ENCODE measurements at places on chromosomes 2 and 18.
A peak's percentile ranks its signal among the peaks of the same experiment; 100 is the strongest.

DNA sequence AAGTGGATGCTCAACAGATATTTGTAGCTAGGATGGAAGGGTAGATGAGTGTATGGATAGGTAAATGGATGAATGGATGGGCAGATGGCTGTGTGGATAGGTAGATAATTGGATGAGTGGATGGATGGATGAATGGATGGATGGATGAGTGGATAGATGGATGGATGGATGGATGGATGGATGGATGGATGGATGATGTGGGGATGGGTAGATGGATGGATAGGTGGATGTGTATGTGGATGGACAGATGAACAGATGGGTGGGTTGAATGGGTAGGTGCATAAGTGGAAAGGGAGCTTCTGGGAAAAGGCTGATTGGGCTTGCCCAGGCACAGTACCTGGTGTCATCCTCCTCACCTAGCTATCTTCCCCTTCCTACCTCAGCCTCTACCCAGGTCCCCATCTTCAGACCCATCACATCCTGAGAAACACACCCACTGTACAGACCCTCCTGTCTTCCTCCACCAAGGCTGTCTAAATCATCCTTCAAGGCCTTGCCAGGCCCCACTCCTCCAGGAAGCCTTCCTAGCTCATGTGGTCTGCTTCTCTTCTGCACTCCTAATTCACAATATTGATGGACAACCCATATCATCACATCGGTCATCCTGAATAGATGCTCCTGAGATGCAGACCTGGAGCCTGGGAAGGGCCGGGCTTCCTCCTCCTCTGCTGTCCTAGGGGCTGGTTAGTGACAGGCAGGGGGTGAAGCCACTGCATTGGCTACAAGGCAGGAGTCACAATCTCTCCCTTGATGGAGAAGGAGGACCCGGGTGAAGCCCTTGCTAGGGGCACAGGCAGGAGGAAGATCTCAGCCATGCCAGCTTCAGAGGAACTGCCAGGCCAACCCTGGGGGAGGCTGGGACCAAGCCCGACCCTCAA is 49.4 kb downstream of the SMAD7 start:
- peak; percentile 46 for DNase-seq

- no peak for DNase-seq
Measured at GRCh38 chr2:238731961-238732360, 115.9 kb upstream of the TWIST2 start.

DNA sequence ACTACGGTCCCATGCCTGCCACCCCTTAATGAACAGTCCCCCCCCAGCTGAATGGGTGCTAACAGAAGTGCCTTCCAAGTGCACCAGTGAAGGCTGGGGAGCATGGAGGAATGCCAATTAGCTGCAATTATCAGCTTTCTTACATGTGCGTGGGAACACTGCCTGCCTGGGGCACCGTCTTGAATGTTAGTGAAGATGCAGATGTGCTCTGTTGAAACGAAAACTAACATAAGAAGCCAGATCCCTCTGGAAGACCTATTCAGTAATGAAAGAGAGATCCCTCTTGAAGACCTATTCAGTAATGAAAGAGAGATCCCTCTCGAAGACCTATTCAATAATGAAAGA is 154.5 kb downstream of the CLIP4 start:
- no peak for DNase-seq

DNA sequence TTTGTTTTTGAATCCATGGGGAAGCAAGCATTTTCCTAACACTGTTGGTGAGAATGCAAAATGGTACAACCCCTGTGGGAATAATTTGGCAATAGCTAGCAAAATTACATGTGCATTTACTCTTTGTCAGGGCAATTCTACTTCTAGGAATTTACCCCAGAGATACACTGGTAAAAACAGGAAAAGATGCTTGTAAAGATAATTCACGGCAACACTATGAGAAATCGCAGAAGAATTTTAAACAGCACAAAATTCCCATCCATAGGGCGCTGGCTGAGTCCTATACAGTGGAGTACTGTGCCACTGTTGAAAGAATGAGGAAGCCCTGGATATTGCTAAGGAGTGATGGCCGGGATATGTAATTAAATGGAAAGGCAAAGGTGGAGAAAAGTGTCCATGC is 75.8 kb downstream of the DGKD start:
- no peak for DNase-seq

- DNase-seq, result no peak
Measured at GRCh38 chr2:20797096-20797495, 25.8 kb downstream of the LDAH start.

- DNase-seq, result no peak
Measured at GRCh38 chr2:73614997-73615396, 27.2 kb downstream of the NAT8 start.

- DNase-seq, result no peak
Measured at GRCh38 chr18:46072376-46072867, 362 bp upstream of the PSTPIP2 start.

GRCh38 chr18:12278741-12279682 is 24.9 kb downstream of the CIDEA start:
- peak; percentile 58 for DNase-seq

GRCh38 chr18:31562726-31563125 is 29.0 kb upstream of the TTR start:
- no peak for DNase-seq

DNA sequence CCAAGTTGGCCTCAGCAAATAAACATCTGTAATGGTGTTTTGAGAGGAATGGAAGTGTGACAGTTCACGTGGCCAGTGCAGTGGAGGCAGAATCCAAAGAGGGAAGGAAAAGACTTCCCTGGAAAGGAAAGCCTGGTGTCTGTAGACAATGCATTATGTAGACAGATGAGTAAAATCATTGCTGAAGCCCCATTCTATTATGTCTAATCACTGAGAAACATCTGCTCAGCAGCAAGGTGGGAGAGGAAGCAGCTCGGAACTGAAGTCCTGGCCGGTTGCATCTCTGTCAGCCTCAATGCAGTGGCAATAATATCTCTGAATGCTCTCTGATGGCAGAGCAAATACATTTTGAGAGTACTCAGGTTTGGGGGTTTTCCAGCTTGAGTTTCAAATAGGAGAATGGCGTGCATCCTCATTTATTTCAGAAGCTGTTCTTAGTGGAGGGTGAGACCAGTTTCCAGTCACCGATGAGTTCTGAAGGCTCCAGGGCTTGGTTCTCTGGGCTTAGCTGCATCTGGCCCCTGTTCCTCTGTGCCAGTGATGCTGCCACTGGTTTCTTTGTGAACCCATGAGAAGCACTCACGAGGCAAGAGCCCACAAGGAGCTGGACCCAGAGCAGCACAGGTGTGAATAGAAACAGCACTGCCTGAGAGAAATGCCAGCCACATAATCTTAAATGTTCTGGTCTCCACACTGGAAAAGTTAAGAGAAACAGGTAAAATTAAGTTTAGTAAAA is 63.3 kb downstream of the RPIA start:
- no peak for DNase-seq

GRCh38 chr2:174280596-174280995 is 32.3 kb upstream of the OLA1 start:
- DNase-seq, result no peak

- DNase-seq, result no peak
Measured at GRCh38 chr2:42138163-42139015, 30.8 kb upstream of the EML4 start.

DNA sequence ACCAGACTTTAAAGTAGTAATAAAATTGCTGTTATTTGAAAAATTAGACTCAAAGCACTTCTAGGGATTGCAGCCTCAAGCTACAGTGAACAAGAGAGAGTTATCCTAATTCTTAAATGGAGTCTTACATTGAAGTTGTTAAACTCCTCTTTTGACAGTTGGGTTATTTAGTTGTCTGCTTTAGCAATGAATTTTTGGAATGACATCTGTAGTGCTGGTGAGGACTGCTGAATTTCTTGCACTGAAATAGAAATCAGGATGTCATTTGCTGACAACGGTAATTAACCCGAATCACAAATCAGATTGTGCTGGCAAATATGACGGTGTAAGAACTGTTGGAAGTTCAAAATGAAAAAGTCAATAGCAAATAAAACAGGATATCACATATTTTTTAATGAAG is 78.0 kb upstream of the LYPD6B start:
- no peak for DNase-seq

DNA sequence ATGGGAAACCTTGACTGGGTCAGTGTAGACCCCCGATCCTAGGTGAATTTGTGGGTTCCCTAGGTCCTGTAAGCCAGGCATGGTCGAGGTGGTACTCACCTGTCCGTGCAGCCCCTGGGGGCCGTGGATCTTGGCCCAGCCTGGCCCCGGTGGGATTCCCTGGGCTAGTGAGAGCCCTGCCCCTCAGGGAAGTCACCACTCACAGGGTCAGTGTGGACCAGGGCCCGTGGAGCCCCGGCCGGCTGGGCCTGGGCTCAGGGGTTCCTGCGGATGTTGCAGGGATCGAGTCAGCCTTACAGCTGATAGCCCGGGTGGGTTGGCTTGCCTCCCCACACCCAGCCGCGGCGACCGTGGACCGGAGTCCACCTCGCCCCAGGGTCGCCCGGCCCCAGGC is 528 bp downstream of the ATG9A start:
- DNase-seq, result no peak

DNA sequence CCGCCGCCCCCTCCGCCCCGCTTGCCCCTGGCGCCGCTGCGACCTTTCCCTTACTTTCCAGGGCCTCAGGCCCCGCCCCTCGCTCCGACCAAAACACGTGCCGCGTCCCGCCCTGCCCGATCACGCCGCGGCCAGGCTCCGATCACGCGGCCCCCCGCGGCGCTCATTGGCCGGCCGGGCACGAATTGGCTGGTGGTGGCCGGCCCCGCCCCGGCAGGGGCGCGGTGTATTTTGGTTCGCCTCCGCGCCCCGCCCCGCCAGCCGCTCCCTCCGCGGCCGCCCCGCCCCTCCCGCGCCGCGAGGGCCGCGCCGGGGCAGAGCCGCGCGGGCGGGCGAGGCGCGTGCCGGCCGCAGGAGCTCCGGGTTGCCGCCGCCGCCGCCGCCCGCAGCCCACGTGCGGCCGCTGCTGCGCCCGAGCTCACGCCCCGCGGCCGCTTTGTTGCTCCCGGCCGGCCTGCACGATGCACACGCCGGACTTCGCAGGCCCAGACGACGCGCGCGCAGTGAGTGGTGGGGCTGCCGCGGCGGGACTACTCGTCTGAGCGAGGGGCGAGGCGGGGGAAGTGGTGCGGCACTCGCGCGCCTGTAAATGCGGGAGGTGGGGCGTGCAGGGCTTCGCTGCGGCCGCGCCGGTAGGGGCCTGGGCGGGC is at the start of gene KLF11:
Gene KLF11 (plus strand): TSS at position 295 of the 650 bp plus-strand sequence. CDS start 167 bp downstream, at position 462.
- no peak for DNase-seq

DNA sequence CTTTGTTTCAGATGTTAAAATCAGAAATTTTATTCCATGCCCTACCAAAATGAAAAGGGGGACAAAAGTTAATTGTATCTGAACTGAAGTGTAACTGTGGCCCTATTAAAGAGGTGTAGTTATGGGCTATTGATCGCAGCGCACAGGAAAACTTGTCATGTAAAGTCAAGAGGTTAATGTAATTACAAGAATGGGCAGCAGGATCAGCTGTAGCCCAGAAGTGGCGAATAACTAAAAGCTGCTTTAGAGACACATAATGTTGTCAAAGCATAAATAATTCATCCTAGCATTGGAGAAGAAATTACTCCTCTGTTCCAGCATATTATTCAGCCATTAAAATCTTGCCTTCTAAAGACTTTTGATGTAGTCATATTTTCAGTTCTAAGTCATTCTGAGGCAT is 211.8 kb downstream of the EPHA4 start:
- no peak for DNase-seq

- no peak for DNase-seq
Measured at GRCh38 chr2:45651415-45652089, at the start of gene PRKCE. Gene PRKCE, plus strand, starts transcription at chr2:45651675.

DNA sequence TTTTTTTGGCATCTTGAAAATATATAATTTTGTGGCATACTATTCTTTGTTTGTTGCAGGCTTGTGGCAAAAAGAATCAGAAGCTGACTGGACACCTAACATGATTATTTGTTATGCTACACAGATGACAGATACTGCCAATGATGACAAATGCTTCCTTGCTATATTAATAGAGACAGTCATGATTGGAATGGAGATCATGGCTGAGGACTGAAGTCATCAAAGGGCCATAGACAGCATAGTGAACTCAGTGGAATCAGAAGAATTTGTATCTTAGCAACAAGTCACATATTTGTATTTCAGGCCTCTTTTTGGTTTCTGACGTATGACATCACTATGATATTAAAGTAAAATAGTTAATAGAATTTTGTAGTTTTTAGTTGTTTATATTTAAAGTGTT is 1003.8 kb upstream of the DDX18 start:
- no peak for DNase-seq

DNA sequence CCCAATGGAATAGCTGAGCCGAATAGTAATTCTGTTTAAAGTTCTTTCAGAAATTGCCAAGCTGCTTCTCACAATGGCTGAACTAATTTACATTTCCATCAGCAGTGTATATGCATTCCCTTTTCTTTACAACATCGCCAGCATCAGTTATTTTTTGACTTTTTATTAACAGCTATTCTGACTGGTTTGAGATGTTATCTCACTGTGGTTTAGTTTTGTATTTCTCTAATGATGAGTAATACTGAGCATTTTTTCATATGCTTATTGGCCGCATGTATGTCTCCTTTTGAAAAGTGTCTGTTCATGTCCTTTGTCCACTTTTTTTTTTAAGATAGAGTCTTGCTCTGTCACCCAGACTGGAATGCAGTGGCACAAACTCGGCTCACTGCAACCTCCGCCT is 100.7 kb downstream of the C2orf74 start:
- no peak for DNase-seq

GRCh38 chr2:25073025-25073424 is 31.1 kb downstream of the EFR3B start:
- DNase-seq, result no peak
